ENCODE measurements at places on chromosomes 1 and 21.

DNA sequence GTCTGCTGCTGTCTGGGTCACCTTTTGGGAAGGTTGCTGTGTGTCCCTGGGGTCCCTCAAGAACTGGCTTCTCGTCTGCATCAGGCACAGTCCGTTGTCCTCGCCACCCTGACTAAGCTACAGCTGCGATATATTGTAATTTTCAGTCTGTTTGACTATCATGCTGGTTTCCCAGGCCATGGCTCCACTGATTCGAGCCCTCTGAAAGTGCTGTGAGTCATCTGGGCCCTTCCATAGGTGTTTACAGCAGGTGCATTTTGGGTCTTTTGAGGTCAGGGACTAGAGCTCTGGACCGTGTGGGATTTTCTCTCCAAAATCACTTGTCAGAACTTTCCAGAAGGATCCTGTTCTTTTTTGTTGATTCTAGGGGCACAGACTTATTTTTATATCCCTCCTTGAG, 52.8 kb downstream of the SPSB1 start:
- no peak for DNase-seq

DNA sequence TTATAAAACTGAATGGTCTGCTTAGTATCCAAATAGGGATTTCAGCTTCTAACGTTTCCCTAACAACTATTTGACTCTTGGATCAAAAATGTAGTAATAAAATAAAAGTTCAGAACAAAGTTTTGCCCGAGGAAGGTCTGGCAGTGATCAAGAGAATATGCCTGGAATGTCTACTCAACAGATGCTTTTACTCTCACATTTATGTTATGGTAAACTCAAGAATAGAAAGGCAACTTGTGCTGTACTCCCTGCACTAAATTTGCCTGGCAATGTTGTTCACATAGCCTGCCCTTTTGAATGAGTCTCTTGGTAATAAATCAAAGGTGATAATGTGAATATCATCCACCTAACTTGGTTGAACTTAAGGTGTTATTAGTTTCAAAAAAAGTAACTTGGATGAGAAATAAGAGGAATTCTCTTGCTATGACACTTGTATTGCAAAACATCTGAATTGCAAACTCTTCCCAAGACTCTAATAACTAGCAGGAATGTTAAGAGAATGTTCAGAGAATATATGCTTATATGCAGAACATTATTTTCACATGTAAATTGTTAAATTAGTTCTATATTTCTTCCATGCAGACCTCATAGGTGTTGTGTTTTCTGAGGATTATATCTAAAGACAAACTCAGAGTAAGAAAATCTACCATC, 215.8 kb downstream of the COL24A1 start:
- no peak for DNase-seq

- DNase-seq: no peak
These were observed 19.8 kb downstream of the LHX4 start for GRCh38 chr1:180249725-180250498.

DNA sequence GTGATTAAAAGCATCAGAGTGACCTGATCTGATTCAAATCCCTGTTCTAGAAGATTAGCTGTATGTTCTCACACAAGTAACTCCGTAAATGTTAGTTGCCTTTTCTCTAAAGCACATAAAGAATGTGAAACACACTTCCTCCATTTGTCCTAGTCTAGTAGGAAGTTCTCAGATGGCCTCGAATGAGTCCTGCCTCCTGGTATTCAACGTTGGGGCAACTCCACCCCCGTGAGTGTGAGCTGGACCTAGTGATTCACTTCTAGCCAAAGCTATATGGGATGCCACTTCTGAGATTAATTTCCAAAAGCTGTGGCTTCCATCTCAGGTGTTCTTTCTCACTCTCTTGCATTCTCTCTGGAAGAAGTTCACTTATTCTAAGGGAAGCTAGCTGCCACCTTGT, 267.6 kb downstream of the GPATCH2 start:
- DNase-seq: no peak

GRCh38 chr1:212034516-212035122, 738 bp downstream of the INTS7 start:
- no peak for DNase-seq

DNA sequence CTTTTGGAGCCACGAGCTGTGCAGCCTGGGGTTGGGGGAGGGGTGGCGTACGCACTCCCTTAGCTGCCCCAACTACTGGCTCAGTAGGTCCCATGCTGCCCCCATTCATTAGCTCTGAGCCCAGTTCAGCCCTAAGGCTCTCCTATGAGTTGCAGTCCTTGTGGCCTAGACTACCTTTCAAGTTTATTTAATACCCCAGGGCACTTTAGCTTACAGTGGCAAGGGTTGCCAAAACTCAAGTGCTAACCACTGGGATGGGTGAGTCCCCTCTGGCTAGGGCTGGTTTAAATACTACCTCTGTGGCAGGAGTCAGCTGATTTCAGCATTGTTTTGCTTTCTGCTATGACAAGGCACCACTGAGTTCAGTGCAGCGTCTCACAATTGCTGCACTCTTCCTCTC, 118.2 kb downstream of the ODF2L start:
- DNase-seq: no peak

- no peak for DNase-seq
These were observed 114.3 kb downstream of the DMRTB1 start for GRCh38 chr1:53573522-53573921.

DNA sequence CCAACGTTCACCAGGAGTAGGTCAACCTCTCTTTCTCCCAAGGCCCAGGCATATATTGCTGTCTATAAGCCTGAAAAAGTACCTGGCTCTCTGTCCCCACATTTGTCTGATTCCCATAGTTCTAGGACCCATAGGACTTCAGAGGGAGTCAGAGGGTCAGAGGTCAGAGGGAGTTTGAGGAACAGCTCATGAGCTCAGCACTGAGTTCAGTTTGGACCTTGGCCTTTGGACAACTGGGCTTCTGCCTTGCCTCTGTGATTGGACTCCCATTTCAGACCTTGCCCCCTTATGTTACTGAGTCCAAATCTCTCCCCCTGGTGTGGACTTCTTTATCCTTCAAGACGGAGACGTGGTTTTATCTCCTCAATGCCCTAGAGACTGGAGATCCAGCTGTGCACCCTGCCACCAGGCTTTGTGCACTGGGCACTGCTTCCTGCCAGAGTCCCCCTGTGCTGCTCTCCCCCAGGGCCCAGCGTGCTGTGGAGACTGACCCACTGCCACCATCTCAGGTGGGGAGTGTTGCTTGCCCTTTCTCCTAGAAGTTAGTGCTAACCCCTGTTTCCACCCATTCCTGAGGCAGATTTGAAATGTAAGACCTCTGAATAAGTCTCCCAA, 3.2 kb downstream of the CTSE start:
- DNase-seq: no peak

DNA sequence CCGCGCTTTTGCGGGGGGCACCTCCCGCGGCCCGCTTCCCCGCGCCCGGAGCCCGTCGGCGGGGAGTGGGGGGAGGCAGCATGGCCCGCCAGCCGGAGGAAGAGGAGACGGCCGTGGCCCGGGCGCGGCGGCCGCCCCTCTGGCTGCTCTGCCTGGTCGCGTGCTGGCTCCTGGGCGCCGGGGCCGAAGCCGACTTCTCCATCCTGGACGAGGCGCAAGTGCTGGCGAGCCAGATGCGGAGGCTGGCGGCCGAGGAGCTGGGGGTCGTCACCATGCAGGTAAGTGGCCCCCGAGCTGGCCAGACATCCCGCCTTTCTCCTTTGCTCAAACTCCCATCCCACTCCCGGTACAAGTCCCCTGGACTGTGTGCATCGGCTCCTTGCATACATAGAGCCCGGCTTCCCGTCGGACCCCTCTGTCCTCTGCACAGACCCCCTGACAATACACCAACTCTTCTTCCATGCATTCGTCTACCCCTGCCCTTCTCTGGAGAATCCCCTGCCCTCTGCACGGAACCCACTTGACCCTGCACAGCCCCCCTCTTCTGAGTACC, 812 bp downstream of the CACHD1 start:
- DNase-seq: peak; percentile 45

GRCh38 chr1:58551186-58552140, 4.9 kb upstream of the OMA1 start:
- DNase-seq: no peak

DNA sequence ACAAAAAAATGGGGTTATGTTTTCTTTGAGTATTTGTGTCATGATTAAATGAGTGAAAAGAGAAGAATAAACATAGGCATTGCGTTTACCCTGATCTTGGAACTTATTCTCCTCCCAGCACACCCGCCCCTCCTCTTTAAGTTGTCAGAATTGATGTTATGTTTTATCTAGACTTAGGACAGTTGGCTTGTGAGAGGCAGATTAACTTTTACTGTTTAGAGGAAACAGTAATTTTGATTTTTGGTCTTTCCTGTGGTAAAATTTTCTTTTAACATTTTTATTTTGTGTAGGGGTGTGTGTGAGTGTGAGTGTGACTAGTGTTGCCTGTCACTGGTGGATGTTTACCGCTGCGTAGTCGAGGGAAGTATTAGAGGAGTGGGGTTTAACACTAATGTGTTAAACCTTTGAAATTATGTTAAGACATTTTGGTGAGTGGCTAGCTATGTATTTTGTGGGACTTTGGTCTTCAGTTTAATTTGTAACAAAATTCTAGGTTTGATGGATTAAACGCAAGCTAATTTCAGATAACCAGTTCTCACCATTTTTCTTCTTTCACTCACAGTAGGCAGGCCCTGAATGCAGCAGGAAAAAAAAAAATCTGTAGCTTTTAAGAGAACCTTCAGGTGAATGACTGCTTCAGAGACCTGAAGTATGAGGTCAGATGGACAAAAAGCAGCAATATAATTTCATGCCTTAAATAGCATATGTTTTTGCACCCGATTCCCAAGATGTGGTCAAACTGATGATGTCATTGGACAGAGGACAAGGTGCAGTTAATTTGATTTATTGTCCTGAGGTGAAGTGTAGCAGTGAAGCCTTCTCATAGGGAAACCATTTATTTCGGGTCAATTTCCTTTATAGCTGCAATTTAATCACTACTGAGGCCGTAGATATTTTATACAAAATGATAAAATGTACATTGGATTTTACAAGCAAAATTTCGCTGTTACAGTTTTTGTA, 2.7 kb downstream of the POU2F1 start:
- no peak for DNase-seq

GRCh38 chr1:238892612-238893011, 493.8 kb upstream of the CHRM3 start:
- no peak for DNase-seq

DNA sequence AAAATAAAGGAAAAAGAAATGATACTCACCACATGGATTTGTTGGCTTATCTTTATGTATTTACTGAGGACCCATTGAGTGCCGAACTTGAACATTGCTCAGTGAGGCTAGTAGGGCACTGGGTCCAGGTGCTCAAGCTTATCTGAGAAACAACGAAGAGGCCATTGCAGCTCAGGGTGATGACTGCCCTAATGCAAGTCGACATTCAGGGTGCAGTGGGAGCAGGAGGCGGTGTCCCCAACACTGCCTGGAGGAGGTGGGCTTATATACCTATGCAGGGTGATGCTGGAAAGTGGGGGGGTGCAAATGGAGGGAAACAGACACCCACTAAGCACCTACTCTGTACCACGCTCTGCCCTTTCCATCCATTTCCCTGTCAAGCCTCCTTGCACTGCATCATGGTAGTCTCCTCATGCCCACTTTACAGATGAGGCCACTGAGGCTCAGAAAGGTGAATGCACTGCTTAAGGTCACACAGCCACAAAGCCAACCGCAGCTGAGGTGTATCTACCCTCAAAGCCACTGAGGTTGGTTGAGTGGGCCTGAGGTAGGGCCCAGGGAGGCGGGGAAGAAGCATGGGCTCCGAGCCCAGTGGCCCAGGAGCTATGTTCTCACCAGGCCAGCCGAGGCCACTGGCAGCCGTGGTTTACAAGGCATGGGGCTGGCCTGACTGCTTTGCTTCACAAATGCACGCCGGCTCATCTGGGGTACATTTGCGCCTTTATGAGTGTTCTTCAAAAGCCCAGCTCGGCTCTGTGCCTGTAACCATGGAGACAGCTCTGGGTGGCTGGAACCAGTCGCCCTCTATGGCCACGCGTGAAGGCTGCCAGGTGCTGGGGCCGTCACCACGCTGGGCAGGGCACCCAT, 103.8 kb downstream of the EPHB2 start:
- DNase-seq: no peak

DNA sequence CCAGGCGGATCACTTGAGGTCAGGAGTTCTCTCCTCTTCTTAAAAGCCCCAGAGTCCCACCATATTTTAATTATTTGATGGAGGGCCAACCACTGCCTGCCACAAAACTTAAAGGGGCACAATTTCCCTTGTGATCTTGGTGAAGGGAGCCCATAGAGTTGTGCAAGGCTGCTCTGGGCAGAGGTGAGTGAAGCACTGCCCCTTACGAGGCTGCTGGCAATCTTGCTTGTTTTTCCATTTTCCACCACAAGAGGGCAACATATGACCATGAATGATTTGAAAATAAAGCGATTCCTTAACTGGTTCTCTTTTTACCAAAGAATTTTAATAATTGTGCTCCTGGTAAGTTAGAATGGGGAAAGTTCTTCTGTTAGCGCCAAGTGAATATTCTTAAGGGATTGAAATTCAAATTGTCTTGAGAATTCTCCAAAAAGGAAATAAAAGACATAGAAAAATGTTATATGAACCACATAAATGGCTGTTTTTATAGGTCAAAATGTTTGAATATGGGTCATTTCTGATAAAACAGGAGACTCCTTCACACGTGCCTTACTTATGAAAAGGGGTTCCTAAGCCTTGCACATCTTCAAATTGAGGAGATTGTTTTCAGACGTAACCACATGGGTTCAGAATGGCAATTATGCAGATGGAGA, 22.7 kb downstream of the PGM1 start:
- peak; percentile 57 for DNase-seq

DNA sequence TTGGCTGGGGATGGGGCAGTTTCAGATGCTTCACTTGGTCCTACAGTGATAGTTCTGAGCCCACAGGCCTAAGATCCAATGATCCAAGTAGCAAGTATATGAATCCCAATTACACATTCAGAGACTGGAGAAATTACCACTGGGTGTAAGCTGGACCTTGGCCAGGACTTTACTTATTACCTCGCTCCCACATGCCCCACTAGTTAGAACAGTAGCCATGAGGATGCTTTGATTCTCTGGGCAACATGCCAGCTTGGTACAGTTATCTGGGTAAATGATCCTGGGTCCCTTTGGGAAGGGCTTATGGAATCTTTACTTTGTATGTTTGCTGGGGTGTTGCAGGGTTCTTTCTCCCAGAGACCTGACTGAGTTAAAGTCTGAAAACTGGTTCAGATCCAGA, 5.0 kb upstream of the FCAMR start:
- no peak for DNase-seq

GRCh38 chr1:219179293-219179692, 5.6 kb downstream of the LYPLAL1 start:
- DNase-seq: no peak

- DNase-seq: no peak
These were observed 12.7 kb downstream of the GPR3 start for GRCh38 chr1:27405074-27405473.
